ENCODE measurements at places on chromosomes 6 and 20.

DNA sequence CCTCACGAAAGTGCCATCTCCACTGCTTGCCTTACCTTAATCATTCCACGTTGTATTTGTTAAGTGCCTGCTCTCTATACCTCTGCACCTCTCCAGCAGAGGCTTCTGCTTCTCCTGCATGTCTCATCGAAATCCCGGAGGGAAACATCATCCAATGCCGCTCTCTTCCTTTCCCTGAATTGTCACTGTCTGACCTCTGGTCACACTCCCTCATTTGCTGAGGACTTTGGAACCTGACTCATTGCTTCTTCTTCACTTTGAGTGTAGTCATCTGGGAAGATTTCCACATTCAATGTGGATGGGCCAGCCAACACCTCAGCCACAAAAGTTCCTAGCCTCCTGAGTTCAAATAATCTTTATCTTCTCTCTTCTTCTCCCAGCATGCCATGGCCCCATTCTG, 78.9 kb upstream of the BEND6 start:
- peaks cover 11% of the 10 kb centered on the region for H3K4me1 ChIP-seq
- no peaks in the 10 kb centered on the region for H3K36me3 ChIP-seq
- DNase-seq: peak; percentile 61
- no peak overlapping the region for H3K27ac ChIP-seq

DNA sequence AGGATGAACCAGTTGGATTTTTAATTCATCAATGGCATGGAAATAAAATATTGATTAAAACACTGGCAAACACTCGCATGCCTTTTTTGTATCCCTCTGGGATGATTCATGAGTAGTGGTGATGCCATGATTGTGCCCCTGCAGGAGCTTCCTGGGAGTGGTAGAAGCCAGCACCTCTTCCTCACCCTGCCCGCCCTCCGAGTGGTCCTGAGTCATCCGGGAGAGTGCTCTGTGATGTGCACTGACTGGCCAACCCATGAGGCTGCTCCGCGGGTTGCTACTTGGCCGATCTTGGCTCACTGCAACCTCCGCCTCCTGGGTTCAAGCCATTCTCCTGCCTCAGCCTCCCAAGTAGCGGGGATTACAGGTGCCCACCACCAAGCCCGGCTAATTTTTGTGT, 27.4 kb downstream of the GJA10 start:
- H3K4me3 ChIP-seq: no peak overlapping the region
- H3K4me1 ChIP-seq: peaks cover 20% of the 10 kb centered on the region
- no peak overlapping the region for H3K27ac ChIP-seq
- no peaks in the 10 kb centered on the region for H3K36me3 ChIP-seq
- DNase-seq: peak; percentile 63

GRCh38 chr20:8504030-8504429, 372.0 kb downstream of the PLCB1 start:
- H3K27me3 ChIP-seq: peaks cover 10% of the 10 kb centered on the region
- no peak for DNase-seq
- H3K4me1 ChIP-seq: no peaks in the 10 kb centered on the region
- H3K36me3 ChIP-seq: no peaks in the 10 kb centered on the region
- no peak overlapping the region for H3K4me3 ChIP-seq

DNA sequence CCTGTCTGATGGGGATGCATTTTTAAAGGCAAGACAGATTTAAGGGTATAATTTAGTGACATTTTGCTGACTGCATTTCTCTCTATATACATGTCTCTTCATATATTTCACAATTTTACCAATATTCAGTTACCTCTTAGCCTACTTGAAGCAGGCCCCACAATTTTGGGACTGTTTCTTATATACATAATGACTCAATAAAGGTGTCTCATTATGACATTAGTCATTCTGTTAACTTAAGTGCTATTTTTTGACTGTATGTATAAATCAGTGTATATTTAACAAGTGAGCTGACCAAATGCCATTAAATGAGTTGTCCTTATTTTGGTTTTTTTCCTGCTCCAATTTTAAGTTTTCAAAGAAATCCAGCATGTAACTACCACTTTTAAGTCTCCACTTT, 313.3 kb downstream of the SOX4 start:
- no peak overlapping the region for H3K4me3 ChIP-seq
- peaks cover 16% of the 10 kb centered on the region for H3K4me1 ChIP-seq
- no peaks in the 10 kb centered on the region for H3K27me3 ChIP-seq
- H3K36me3 ChIP-seq: no peaks in the 10 kb centered on the region
- H3K27ac ChIP-seq: no peak overlapping the region

DNA sequence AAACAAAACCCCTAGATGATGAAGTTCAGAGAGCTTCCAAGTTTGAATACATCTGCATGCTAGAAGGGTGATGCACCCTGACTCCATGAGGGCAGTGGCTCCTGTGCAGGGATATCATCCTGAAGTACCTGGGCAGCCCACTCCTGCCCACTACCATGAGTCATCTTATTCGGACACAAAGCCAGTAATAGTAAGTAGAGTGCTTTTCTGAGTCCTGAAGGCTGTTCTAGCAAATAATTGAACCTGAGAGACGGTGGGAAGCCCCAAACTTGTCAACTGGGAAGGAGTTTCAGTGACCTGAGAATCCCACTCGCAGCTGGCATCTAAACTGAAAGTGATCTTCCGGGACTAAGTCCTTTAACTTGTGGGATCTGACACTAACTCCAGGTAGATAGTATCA, 152.9 kb upstream of the COL21A1 start:
- no peaks in the 10 kb centered on the region for H3K36me3 ChIP-seq
- no peak overlapping the region for H3K4me3 ChIP-seq
- H3K27ac ChIP-seq: no peak overlapping the region
